ENCODE measurements at places on chromosomes 12 and 14.

GRCh38 chr12:76639646-76640045 is 80.1 kb upstream of the OSBPL8 start:
- DNase-seq, result no peak

DNA sequence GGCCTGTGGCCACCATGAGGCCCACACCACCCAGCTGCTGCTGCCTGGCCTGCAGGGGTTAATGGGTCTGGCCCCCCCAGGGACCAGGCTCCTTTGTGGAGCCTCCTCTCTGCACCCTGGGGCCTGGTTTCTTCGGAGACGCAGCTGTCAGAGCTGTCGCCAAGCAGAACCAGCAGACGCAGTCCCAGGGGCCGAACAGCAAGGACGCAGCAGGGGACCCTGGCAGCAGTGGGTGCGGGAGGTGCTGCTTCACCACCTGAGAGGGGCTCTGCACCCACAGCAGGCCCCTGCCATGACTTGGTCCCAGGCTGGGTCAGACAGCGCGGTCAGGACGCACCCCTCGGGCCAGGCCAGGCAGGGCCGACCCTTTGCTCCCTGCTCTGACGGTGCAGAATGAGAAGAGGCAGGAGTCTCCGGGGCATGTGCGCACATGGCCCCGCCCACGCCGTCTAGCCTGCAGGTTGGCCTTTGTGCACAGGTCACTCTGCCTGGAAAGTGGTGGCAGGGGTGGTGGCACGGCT is 30.5 kb downstream of the JAG2 start:
- DNase-seq, result no peak

GRCh38 chr12:69243099-69244084 is 4.0 kb downstream of the CPSF6 start:
- DNase-seq, result no peak

DNA sequence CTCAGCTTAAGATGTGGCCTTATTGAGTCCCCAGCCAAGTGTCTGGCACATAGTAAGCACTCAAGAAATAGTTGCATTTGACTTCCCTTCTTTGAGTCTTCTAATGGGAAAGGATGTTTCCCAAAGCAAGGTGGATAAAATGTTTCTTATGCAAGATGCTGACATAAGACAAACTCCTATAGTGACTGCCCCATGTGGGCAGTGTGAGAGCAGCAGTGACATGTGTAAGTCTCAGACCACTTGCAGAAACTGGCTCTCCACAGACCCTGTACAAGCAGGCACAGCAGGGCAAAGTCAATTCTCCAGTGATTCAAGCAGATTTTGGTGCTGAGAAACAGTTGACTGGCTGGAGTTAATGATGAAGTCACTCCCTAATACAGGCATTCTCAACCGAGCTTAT is 255.3 kb downstream of the ANO2 start:
- DNase-seq, result no peak

DNA sequence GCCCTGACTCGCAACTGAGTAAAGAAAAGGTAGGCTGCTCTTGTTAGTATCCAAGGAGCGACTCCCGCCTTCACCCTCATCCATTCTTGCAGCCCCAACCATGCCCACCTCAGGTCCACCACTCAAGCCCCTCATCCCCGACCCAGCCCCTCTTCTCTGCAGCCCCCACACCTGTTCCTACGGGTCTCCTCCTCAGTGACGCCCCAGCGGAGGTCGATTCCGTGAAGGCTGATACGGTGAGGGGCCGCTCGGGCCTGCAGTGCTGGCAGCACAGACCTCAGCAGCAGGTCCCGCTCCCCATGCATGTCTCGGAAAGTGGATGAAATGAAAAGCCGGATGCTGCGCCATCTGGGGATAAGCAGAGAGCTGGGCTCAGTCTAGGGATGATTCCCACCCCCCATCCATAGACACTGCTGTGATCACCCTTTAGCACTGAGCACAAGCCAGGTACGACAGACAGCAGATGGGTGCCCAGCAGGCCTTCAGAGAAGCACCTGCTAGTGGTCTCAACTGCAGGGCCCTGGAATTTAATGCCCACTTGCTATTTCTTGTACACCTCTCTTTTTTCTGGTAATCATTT is 26.9 kb downstream of the TEP1 start:
- DNase-seq, result no peak

- DNase-seq, result no peak
Measured at GRCh38 chr12:114684870-114685273, 897 bp upstream of the TBX3 start.

- no peak for DNase-seq
Measured at GRCh38 chr12:114765960-114766691, 82.2 kb upstream of the TBX3 start.

GRCh38 chr12:110957652-110958051 is 37.3 kb upstream of the MYL2 start:
- no peak for DNase-seq

DNA sequence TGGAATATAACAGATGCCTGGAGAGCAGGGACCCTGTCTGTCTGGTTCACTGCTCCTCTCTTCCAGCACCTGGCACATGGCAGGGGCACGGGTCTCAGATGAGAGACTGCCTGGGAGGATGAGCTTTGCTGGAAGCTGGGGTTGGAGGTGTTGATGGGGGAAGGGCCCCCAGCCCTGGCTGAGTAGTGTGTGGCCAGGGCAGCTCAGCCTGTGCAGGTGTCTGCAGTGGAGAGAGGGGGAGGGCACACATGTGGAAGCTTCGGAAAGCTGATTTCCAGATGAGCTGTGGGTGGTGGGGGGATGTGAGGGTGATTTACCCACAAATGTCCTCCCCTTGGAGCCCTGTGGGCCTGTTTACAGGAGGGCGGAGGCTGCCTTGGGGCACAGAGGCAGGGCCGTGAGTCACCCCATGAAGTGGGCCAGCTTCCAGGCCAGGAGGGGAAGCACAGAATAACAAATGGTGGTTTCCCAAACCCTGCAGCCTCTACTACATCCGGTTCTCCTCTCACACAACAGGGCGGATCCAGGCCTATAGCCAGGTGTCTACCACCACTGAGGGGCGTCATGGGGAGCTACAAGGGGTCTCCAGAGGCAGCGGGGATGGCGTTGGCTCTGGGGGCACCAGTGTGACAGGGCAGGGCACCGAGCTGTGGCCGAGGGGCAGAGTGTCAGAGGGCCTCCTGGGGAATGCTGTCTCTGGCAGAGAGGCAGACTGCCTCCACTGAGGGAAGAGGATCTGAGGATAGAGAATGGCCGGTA is 11.0 kb downstream of the KRT7 start:
- DNase-seq, result no peak

DNA sequence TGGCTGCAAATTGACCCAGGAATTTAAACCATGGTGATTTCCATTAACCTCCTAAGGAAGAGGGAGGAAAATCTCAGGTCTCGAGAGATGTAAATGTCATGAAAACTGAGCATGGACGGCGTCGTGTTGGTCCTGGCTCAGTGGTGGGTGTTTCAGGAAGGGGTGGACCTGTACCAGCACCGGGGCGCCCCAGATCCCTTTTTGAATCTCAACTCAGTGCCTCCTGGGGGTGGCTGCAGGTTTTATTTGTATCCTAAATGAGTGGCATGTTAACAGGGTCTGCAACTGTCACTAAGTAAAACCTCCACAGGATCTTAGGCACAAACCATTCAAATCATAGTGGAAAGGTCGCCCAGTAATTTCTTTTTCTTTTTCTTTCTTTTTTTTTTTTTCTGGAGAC is 101.3 kb downstream of the ASCL4 start:
- DNase-seq, result no peak

- no peak for DNase-seq
Measured at GRCh38 chr12:95528431-95528830, 22.8 kb downstream of the USP44 start.

DNA sequence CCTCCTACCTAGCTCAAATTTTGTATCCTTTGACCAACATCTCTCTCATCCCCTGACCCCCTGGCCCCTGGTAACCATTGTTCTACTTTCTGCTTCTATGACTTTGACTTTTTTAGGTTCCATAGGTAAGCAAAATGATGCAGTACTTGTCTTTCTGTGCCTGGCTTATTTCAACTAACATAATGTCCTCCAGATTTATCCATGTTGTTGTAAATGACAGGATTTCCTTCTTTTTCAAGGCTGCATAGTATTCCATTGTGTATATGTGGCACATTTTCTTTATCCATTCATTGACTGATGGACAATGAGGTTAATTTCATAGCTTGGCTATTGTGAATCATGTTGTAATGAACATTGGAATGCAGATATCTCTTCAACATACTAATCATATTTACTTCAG is 170.1 kb downstream of the DPY19L2 start:
- no peak for DNase-seq

GRCh38 chr12:56223571-56224101 is 506 bp upstream of the NABP2 start:
- no peak for DNase-seq

DNA sequence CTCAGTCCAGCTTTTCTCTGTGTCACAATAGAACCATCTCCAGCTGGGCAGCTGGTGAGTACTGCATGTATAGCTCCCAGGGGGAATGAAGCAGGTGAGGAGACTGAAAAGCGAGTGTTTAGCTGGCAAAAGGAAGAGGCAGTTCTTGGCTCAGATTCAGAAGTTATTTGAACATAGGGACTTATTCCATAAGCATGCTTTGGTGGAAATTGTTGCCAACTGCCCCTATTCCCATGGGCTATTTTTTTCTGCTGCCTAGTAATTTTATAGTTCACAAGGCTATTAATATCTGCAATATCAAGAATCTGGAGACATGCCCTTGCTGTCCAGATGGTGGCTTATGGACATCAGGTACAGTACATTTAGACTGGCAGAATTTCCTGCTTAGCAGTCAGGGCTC is 1112.7 kb downstream of the LRFN5 start:
- no peak for DNase-seq

DNA sequence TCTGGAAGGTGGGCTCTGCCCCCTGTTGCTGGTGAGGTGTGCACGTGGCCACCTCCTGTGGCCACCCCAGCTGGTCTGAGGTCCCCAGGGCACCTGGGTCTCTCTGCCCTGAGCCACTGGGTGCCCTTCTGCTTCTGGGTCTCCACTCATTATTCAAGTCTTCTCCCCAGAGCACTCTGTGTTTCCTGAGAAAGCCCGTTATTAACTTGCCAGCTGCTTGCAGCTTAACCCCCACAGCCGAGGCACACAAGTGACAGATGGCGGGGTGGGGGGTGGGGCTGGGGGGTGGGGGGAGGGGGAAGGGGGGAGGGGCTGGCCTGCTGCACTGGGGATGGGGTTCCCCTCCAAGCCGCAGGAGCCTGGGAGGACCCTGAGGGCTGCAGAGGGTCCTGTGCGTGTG is 40.5 kb downstream of the FBRSL1 start:
- DNase-seq, result no peak

GRCh38 chr12:16090974-16091373 is 179.8 kb downstream of the DERA start:
- no peak for DNase-seq

DNA sequence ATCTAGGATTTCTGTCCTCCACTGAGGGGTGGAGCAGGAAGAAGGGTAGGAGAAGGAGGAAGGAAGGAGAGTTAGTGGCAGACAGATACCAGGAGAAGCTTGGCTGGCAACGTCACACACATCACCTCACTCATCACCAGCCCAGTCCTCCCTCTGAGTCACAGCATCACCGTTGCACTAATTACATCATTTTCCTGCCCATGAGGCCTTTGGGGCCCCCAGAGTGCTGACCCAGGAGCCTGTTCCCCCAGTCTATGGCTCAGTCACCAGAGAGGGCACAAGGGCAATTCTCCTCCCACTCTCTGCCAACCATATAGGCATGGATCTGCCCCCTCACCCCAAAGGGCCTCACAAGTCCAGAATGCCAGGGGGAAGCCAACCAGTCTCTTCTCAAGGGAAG is 4.6 kb downstream of the RND1 start:
- no peak for DNase-seq

DNA sequence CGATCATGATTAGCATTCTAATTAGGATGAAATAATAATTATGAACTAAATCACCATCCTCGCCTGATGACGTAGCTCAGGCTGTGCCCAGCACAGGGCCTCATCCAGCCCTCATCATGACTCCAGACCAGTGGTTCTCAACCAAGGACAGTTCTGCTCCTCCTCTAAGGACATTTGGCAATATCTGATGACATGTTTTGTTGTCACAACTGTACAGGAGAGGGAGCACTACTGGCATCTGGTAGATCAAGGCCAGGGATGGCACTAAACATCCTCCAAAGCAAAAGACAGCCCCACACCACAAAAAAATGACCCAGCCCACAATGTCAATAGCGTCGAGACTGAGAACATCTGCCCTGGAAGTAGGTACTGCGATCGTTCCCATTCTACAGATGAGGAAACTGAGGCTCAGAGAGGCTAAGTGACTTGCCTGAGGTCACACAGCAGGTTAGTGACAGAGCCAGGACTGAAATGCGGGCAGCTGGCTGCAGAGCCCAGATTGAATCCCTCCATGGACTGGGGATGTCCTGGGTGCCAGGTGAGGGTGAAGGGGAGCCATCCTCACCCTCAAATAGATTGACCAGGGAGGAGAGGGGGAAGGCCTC is 15.5 kb downstream of the TRPV4 start:
- DNase-seq, result no peak

DNA sequence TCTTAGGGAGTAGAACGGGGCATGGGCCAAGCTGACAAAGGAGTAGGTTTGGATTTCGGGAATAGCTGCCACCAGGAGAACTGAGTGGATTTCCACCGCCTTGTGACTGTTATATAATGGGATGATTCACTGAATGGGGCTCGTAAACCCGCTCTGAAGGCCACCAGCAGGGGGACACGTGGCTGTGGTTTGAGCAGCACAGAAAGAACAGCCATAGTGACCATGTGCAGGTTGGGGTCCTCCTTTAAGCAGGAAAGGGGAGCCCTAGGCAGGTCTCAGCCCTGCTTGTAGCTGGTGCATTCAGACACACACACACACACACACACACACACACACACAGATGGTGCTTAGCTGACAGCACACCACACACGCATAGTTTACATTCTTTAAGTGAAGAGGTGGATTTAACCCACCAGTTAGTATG is 8.6 kb upstream of the ASB2 start:
- DNase-seq, result peak; percentile 65

DNA sequence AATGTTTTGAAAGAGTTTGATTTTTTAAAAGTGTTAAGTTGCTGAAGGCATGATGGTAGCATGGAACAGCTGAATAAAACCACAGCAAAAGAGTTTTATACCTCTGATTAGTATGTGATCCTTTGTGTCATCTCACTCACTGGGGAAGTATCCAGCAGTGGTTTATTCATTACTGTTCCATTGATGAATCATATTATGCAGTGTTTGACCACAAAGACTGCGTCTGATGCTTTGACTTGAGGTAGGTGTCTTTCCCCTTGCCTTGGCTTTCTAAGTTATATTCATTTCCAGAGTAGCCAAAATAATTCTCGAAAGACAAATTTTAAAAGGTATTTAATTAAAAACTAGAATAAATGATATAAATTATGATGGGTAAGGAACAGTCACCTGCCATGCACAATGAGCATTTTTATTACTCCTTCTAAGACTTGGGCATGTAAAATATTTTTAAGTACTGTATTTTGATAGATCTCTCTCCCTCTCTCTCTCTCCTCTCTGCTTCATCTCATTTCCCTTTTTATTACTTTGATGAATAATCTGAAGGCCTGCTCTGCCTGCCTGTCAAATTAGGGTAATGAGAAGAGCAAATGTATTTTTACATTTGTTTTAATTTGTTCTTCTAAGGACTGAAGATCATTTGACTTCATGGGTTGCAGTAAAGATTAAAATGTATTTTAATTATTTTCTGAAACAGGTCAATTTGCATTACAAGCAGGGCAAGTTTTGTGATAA is 164.9 kb downstream of the NAV3 start:
- no peak for DNase-seq
